ENCODE measurements at places on chromosomes 1 and 21.

- ATAC-seq, result no peak
Observed at GRCh38 chr1:109721042-109721441, 9.0 kb downstream of the GSTM5 start.

DNA sequence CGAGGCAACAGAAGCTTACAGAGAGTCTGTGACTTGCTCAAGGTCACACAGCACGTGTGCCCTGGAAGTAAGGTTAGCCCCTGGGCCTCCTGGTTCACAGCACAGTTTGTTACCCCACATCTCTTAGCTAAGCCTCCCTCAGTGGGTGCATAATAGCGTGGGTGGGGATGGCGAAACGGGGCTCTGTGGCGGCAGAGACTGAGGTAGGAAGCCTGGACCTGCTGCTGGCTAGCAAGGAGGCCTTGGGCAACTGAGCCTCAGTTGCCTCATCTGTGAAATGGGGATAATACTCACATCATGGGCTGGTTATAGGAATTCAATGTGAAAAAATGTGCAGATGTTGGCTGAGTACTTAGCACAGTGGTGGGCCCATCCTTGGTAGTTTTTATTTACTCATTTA is 596 bp downstream of the PADI4 start:
- ATAC-seq, result no peak

DNA sequence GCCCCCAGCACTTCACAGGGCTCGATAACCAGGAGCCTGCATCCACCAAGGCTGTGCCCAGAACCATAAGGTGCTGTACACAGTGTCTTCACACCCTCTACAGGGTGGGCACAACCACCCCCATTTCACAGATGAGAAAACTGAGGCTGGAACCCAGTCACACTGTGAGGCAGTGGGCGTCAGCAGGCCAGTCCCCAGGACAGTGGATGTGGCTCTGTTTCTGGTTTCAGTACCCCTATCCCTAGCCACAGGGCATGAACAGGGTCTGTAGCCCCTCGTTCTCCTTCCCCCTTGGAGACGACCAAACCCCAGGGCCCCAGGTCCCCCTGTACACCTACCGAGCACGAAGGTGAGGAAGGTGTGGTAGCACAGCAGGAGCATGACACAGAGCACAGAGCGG is 27.6 kb downstream of the TTC39A start:
- no peak for ATAC-seq

DNA sequence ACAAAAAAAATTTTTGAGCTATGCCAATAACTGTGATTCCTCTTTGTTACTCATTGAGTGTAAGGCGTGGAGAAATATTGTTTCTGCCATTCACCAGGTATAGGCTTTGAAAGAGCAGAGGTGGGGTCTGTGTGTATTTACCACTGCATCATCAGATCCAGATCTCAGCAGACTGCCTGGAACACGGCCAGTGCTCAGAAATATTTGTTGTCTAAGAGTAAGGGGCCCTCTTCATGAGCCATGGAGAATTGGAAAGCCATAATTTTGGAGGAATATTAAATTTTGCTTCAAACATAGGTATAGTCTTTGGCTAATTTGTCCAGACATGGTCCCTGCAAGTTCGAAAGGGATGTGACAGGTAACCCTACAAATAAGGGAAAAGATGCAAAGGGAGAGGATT is 231.3 kb upstream of the IRF2BP2 start:
- ATAC-seq, result no peak
